Esophagus squamous epithelium (tissue), 5 donors: ENCODE measurements at places on chromosomes 2 and 18.

GRCh38 chr2:212537726-212538304, 787 bp downstream of the ERBB4 start:
- no peak for DNase-seq

- no peak for DNase-seq
These were observed 40.6 kb upstream of the RFX8 start for GRCh38 chr2:101515477-101515876.

DNA sequence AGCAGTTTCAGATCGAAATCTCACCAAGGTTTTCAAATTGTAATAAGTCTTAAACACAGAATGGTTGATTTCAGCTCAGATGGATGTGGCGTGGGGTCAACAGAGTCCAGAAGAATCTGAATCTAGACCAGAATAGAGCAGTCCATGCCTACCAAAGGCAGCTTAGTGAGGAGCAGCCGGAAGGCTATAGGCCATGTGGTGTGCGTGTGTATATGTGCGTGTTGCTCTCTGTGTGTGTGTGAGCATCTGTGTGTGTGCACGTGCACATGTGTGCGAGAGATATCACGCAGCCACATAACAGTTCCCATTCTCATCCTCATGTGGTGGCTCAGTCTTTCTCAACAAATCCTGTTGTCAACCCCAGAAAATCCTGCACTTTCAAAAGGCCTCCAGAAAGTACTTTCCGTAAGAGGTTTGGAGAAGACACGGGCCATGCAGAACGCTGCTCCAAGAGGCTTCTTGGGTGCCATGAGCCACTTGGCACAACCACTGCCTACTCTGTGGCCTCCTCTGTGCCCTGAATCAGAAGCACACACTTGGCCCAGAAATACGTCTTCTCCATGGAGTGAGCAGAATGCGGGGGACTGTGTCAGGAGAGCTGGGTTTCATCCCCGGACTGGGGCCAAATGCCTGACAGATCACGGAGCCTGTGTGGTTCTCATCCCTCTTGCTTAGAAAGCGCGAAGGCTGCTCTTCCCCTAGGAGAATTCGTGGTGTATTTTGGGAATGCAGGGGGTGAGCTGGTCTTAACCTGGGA, 67.3 kb downstream of the ACKR3 start:
- DNase-seq = no peak

GRCh38 chr2:71559080-71559827, 105.9 kb downstream of the DYSF start:
- DNase-seq = no peak

DNA sequence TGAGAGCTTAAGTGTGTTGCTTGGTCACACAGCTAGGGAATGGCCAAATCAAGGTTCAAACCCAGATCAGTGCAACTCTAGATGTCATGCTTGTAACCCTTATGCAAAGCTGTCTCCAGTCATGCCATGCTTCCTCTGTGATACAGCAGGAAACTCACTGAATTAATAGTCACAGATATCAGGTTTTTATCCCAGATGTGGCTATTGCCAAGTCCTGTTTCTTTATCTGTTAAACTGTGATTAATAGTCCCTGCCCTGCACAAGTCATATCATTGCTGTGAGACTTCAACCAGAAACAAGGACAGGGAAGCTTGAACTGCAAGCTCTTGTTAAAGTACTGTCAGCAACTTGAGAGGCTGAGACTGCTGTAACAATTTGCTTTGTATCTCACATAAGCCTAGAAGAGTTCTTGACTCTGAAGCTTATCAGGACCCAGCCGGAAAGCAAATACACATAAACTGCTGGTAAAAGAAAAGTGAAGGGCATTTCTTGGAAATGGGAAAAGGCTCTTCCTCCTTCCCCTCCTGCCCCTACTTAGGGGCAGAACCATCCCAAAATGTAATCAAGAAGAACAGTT, 609.0 kb downstream of the DCC start:
- DNase-seq = no peak

- DNase-seq = no peak
These were observed 254.1 kb downstream of the HDAC4 start for GRCh38 chr2:239146741-239147181.

DNA sequence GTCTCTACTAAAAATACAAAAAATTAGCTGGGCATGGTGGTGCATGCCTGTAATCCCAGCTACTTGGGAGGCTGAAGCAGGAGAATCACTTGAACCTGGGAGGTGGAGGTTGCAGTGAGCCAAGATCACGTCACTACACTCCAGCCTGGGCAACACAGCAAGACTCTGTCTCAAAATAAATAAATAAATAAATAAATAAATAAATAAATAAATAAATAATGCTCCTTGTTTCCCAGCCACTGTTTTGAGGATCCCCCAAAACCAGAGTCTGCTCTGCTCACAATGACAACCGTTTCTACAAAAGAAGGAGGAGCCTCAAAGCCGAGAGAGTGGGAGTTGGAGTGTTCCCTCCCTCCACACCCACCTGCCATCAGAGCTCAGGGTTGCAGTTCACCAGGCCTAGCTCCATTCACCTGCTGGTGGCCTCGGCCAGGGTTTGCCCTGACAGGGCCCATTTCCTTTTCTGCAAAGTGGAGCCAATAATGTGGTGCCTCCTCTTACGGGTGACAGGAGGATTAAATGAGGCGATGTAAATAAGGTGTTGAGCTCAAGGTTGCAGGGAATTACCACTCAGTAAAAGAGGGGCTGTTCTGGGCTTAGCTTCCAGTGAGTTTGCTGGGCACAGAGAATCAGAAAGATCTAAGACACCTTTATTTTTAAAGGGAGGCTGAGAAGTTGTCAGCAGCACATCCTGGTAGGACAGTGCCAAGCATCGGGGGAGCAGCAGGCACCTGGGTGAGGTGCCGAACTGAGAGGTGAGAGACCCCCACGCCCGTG, 25.5 kb downstream of the CRACDL start:
- no peak for DNase-seq

DNA sequence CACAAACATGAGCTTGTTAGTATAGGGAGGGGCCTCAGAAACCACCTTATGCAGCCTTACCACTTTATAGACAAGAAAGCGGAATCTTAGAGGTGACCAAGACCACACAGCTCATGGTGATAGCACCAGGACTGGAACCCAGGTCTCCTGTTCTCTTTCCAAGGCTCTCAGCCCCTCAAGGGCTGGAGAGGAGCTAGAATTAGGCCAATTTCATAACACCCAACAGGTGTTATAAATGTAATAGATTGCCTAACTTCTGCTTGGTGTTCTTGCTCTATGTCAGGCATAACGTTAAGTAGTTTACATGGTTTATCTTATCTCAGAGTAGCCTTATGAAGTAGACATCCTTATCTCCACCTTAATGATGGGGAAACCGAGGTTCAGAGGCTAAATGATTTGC, 42.9 kb downstream of the RPL37A start:
- no peak for DNase-seq

DNA sequence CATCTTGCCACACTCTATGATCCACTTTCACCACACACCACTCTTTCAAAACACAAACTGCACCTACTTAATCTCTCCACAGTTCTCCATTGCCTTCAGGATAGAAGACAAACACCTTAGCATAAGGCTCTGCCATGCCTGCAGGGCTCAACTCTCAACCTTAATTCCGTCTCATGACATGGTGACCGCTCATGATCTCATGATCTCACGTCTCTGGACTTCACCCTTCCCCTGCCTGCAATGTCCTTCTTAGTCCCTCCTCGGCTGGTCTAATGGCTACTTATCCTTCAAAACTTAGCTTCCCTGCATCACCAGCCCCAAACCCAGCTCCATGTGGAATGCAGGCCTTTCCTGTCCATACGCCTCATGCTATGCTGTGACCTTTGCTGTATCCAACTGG, 85.3 kb downstream of the ACVR1 start:
- no peak for DNase-seq

DNA sequence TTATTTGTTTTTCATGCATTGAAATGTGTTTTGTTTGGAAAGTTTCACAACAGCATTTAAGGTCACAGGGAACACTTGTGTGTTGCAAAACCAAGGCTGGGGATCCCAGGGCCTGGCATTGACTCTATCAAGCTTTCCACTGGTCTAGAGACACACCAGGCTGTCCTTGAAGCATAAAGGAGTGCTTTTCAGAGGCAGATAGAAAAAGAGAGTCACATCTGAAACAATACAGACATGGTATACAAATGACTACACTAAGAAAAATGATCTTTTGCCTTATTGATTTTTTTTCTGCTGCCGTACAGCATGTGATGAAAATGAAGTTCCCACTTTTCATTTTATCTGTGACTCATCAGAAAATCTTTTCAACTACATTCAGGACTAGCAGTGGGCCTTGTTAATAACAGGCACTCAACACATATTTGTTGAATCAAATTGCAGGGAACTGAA, 61.9 kb upstream of the ZCCHC2 start:
- no peak for DNase-seq

DNA sequence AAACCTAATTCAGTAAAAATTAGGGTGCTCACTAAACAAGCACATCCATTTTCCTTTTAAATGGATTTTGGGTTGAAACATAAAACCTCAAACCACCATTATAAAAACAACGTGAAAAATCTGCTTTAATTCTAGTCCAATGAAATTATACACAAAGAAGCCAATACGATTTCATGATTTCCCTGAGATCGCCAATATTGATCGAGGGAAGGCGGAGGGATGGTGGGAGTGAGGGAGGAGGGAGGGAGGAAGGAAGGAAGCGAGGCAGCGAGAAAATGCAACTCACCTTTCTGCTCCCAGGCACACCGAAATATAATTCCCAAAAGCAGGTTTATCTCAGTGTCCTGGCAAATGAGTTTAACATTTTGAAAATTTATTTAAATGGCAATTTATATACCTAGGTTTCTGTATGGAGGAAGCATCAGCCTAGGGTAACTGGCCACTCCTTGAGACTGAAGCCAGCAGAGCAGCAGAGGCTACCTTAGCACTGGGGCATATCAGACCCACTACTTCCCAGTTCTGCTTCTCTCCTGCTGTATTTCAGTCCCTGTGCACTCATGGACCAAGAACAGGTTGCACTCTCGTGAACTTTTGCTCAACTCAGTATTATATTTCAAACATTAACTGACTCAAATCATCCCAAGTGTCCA, 2.3 kb upstream of the ONECUT2 start:
- no peak for DNase-seq

DNA sequence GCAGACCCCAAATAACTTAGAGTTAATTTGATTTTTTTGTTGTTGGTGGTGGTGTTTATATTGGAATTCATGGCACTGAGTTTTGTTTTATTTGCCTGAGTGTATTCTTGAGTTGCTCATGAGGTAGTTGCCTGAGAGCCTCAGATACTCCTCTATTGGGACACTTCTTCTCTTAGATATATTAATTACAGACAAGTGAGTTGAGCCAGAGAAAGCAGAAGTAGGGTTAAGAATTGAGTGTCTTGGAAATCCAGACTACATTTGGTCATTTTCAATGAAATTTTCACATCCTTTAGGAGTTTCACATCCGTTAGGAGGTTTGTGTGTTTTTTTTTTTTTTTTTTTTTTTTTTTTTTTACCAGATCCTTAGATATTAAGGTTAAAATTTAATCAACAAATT, 29.0 kb downstream of the FMNL2 start:
- no peak for DNase-seq
